ENCODE measurements at places on chromosomes 1 and 21.
A peak's percentile ranks its signal among the peaks of the same experiment; 100 is the strongest.

- DNase-seq: no peak
These were observed 110.6 kb downstream of the XCL2 start for GRCh38 chr1:168433238-168433637.

DNA sequence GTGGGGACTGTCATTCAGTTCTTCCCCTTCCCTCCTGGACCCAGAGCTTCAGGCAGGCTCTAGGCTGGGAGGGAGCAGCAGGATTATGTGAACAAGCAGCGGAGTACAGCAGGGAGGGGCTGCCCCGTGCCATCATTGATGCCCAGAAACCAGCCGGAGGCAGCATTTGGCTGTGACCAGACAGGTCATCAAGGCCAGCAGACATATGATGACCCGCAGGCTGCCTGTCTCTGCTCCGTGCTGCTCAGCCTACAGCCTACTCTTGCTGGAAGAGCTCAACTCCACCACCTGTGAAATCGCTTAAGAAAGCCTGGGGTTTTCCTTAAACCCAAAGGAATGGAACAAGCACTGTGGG, 4.9 kb downstream of the KLHL21 start:
- no peak for DNase-seq

DNA sequence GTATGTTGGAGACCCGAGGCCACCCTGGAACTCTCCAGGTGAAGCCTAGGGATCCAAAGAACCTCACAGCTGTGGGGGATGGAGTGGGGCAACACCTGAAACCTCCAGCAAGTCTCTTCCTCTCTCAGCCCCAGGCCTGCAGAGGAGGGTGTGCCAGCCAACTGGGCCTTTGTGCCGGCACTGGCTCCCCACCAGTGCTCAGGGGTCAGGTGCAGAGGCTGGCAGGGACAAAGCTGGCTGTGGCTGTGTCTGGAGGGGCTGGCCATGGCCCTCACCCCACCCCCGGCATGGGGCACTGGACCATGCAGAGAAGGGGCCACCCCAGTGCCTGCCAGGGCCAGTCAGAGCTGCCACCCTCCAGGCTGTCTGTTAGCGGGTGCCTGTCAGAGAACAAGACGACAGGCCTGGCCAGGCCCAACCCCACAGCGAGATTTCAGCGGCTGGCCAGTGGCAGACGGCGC, 3.9 kb downstream of the COL18A1 start:
- no peak for DNase-seq

DNA sequence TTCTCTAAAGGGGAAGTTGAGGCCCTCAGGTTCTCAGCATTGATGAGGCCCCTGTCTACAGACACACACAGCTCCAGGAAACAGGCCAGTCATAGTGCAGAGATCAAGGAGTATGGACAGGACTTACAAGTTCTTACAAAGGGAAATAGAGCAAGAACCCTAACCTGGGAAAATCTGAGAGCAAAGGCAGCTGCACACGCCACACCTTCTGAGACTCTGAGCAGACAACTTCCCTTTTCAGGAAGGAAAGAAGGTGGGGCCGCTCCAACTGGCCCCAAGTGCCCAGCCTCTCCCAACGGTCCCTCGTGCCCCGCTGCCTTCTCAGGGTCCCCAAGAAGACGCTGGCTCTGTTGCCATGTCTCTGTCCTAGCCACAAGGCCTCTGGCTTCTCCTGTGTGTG, 3.6 kb downstream of the NOC2L start:
- DNase-seq: no peak

DNA sequence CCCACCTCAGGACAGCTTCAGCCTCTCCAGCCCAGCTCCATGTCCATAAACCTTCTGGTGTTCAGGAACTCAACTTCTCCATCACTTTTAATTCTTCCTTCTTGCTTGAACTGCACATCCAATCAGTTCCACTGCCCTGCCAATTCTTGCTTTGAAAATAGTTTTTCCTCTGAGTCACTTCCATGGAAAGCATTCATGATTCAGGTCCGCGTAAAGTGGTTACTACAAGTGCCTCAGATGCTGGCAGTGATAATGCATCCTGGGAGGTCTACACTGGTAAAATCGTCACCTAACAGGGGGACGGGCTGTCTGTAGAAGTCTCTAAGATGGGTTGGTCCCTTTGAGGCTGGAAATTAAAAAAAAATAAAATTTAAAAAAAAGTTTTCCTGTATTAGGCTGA, 25.9 kb upstream of the RCAN1 start:
- DNase-seq: no peak

DNA sequence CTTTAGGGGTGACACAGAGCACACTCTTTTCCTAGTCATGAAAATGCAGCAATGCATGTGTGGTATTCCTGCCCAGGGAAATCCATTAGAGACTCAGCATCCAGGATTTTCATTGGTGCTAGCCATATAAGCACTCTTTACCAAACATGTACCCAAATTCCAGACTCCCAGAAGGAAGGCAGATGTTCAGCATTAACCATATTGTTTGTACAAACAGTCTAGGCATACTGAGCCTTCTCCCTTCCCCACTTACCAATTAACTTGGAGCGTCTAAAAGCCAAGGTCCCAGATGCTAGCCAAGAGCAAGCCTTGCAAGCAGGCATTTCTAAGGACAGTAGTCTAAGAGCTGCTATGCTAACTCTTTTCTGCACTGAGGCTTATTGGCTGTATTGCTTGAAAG, 27.9 kb downstream of the ZBED6 start:
- no peak for DNase-seq

DNA sequence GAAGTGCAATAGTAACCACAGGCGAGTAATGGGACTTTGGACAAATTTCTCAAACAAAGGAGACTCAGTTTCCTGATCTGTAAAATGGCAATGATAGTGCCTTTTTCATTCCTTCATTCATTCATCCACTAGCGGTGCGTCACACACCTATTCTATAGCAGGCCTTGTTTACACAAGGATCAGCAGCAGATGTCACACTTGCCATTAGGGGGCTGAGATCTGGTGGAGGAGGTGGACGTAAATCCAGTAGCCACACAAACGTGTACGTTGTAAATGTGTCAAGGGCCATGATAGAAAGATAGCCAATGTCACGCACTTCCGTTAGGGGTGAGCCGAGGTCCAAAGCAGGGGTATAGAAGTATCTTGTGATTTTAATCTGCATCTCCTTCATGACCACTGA, 34.2 kb downstream of the SERINC2 start:
- DNase-seq: no peak

DNA sequence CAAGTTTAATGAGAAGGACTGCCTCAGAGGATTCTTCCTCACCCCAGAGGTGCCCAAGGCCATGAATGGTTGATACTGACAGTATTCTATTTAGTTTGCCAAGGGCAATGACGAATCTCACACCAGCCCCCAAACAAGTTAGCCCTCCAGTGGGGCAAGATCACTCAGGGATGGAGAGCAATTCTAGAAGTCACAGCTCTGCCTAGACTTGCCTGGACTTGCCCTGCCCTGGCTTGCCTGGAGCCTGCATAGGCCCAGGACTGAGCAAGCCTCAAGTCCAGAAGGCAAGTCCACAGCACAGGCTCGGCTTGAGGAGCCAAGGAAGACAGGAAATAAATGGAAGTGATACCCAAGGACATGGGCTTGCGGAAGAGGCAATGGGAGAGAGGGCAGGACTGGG, 39.5 kb upstream of the RGS16 start:
- no peak for DNase-seq

DNA sequence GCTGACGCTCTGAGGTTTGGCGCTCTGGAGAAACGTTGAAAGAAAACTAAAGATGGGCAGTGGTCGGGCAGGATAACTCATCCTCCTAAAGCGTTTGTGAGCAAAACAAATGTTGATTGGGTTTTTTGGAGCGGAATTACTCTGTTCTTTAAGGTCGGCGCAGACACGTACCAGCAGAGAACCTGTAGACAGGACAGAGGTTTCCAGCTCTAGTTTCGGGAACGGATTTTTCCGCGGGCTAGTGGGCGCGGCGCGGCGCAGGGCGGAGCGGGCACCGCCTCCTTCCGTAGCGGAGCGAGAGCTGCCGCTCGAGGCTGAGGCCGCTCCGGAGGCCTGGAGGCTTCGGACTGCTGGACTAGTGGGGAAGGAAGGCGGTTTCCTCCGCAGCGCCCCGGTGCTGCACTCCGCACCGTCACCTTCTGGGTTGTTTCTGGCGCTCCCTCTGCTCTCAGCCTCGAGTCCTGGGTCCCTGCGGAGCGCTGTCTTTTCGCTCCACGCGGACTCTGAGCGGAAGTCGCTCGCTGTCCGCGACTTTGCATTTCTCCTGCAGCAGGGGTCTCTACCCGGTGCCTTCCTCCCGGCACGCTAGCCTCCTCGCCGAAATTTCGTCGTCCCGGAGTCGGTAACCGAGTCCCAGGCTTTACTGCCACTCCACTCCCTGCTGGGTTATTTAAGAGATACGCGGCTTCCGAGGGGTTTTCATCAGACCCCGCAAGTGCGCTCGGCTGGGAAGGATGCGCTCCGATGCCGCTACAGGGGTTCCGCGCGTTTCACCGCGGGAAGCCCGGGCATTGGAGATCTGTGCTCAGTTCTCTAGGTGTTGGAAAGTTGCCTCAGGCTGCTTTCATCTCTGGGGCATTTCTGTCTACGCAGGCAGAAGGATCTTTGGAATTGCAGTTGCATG, 7.0 kb downstream of the FOXD2 start:
- no peak for DNase-seq

GRCh38 chr1:50157306-50157941, 48.7 kb downstream of the ELAVL4 start:
- DNase-seq: no peak

DNA sequence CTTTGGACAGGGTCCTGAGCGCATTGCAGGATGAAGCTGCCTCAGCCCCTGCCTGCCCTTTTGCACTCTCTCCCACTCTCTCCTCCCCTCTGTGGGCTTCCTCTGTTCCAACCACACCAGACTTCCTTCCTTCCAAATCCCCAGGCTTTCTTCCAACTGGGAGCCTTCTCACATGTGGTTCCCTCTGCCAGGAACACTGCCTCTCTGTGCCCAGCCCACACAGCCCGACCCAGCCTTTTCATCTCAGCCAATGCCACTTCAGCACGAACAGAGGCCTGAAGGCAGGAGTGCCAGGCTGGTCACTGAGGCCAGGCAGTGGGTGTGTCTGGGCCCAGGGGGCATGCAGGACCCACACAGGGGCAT, 5.9 kb downstream of the SELENON start:
- no peak for DNase-seq

GRCh38 chr1:151839457-151840403, at the start of gene C2CD4D:
Gene C2CD4D, minus strand, starts transcription at chr1:151839820. Its CDS starts 831 bp downstream, at chr1:151838989.
- peak; percentile 77 for DNase-seq

DNA sequence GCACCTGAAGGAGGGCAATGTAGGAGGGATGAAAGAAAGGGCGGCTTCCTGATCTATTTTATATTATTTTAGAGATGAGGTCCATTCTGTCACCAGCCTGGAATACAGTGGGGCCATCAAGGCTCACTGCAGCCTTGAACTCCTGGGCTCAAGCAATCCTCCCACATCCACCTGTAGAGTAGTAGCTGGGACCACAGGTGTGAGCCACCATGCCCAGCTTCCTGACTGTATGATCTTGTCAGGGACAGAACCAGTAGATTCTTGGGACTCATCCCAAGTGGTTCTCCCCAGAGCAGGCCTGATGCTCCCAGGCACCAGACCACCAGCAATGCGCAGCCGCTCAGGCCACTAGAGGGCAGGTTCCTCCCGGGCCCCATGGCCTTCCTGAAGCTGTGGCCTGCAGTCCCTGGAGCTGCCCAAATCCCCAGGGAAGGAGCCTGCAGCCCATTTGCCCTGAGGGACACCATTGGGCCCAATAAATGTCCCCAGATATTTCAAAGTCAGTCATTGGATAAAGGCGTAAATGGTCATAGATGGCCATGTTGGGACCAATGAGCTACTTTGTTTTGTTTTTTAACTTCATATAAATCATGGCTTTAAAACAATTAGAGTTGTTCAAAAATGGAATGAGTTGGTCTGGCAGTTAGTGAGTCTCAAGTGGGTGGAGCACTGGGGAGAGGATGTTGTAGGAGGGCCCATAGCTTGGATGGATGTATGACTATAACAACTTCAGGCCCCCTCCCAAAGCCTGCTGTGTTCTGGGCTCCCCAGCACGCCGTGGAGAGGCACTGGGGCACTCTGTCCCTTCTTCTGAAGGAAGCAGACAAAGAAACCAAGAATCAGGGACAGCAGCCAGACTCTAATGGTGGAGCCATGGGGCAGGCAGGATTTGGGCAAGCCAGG, 44.7 kb upstream of the GOLT1A start:
- DNase-seq: no peak

- DNase-seq: no peak
These were observed 128.5 kb upstream of the ZNHIT6 start for GRCh38 chr1:85836736-85837135.

DNA sequence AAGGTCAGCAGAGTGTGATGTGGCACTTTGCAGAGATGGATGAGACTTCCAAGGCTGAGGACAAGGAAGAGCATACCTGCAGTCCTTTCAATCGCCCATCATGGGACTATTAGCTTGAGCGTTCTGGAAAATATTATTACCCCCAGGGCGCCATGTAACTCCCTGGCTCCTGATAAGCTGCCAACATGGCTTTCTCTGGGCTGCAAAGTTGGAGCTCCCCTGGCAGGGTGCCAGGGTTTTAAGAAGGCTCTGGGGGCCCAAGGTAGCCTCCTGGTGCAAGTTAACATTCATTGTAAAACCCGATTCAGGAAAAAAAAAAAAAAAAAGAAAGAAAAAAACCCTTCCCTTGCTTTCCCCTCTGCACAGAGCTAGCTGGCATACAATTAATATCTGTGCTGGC, 196.7 kb downstream of the PBX1 start:
- no peak for DNase-seq

DNA sequence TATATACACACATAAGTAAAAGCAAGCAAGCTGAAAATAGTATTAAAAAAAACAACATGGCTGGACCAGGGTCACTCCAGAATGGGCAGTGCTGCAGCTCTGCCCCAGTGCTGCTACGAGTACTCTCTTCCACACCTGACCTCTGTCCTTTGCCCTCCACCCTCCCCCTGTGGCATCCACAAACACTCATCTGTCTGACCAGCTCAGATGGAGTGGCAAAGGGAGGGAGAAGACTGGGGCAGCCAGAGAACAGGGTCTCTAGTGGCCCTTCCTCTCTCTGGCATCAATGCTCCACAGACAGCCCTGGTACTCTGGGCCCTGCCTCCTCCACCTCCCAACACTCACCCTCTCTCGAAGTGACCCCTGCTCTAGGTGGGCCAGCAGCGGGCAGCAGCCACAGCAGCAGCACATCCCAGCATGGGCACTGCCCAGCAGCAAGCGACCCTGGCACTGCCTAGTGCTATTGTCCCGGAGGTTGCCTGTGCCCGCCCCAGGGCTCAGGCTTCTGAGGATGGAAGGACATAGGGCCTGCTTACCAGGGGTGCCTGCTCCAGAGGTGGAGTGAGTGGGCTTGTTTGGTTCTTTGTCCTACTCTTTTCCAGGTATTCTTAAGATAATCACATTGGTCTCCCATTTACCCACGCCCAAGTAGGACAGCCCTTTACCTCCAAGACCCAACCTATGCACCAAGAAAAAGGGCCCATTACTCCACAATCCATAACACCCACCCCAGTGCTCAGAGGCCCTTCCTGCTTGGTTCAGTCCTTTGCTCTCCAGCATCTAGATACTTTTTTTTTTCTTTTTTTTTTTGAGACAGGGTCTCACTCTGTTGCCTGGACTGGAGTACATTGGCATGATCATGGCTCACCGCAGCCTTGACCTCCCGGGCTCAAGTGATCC, 6.2 kb downstream of the ARHGEF2 start:
- no peak for DNase-seq

Data from CD4-positive, alpha-beta memory T cell (primary cell).